ENCODE measurements at places on chromosomes 6 and 20.

- no peak for DNase-seq
Measured at GRCh38 chr6:117502580-117502979, 20.1 kb downstream of the DCBLD1 start.

DNA sequence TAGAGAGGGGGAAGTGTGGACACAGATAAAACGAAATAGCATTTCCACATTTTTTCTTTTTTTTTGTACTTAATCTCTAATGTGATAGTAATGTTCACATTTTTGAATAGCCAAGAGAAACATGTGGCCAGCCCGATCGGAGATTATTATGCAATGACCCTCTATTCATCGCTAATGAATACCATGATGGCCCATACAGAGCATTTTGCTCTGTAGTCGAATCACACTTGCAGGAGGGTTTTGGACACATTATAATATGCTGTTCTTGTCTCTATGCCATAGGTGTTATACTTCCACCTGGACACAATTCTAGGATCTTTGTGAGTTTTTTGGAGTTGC, 60.1 kb downstream of the MTHFD1L start:
- DNase-seq = no peak

GRCh38 chr6:55868771-55869479, 6.5 kb downstream of the BMP5 start:
- no peak for DNase-seq

DNA sequence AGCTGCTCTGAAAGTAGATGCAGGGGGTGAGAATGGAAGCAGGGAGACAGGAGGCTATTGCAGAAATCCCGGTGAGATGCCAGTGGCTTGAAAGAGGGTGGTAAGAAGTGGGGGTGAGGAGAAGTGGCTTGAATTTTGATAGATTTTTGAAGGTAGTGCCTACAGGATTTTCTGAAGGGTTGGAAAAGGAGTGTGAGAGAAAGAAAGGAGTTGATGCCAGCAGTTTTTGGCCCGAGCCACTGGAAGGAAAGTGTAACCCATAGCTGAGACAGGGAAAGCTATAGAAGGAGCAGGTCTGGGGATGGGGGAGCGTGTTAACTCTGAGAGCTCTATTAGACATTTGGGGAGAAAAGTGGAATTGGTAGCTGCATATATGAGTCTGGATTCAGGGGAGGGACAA, 9.7 kb downstream of the ARMC12 start:
- no peak for DNase-seq

GRCh38 chr20:47181056-47181862, 175.2 kb downstream of the ZMYND8 start:
- peak; percentile 56 for DNase-seq

Data from natural killer cell treated with Interleukin-12 subunit alpha and Interleukin-12 subunit beta and Interleukin-15 and Interleukin-18, amount 100 ng/mL, for 72 hours (primary cell).